Right atrium auricular region (tissue), 2 donors: ENCODE measurements at places on chromosomes 1 and 21. TPM values are rescaled to one million over a fixed set of nuclear protein-coding genes. Genes with fewer than 3 reads are reported as not detected.

NTNG1 gene
- 2.6 TPM for total RNA-seq

LAMB3 gene
- 11.1 TPM for total RNA-seq

DNA sequence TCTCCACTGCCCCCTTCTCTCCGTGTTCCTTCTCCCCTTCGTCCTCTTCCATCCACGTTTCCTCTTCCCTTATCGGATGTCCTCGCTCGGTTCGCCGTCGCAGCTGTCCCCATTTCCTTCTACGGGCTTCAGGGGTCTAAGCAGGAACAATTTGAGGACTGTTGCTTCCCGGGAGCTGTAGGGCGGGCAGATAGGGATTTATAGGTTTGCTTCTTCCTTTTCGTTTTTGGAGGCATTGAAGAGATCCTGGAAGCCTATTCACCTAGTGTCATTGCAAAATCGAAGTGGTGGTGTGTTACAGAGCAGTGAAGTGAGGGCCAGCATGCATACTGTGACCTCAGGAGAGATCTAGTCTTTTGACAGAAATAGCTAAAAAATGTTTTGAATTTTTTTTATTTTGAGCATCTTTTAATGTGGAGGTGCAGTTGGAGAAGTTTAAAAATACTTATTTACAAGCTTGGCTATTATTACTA is 897 bp downstream of the ZYG11B start:
- peak overlapping the region; percentile 89 for H3K27ac ChIP-seq
- H3K36me3 ChIP-seq: peaks cover 6% of the 10 kb centered on the region
- H3K4me3 ChIP-seq: peak overlapping the region; percentile 93
- no peak for DNase-seq
- peaks cover 20% of the 10 kb centered on the region for H3K4me1 ChIP-seq
- no peaks in the 10 kb centered on the region for H3K27me3 ChIP-seq

GRCh38 chr1:2972011-2972878 is 49.0 kb upstream of the ACTRT2 start:
- DNase-seq: no peak
- no peaks in the 10 kb centered on the region for H3K36me3 ChIP-seq
- no peak overlapping the region for H3K4me3 ChIP-seq
- no peaks in the 10 kb centered on the region for H3K27me3 ChIP-seq
- no peak overlapping the region for H3K27ac ChIP-seq
- no peaks in the 10 kb centered on the region for H3K4me1 ChIP-seq

DNA sequence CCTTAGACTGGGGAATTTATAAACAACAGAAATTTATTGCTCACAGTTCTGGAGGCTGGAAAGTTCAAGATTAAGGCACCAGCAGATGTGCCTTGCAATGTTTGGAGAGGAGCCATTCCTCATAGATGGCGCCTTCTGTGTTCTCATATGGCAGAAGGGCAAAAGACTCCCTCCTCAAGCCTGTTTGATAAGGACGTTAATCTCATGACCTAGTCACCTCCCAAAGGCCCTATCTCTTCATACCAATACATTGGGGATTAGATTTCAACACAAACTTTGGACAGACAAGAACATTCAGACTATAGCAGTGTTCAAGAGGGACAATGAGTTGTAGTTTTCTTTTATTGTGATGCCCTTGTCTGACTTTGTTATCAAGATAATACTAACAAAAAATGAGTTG is 34.3 kb downstream of the PSMG1 start:
- no peak overlapping the region for H3K4me3 ChIP-seq
- DNase-seq: no peak
- H3K4me1 ChIP-seq: no peaks in the 10 kb centered on the region
- H3K27me3 ChIP-seq: no peaks in the 10 kb centered on the region
- no peaks in the 10 kb centered on the region for H3K36me3 ChIP-seq
- no peak overlapping the region for H3K27ac ChIP-seq

DNA sequence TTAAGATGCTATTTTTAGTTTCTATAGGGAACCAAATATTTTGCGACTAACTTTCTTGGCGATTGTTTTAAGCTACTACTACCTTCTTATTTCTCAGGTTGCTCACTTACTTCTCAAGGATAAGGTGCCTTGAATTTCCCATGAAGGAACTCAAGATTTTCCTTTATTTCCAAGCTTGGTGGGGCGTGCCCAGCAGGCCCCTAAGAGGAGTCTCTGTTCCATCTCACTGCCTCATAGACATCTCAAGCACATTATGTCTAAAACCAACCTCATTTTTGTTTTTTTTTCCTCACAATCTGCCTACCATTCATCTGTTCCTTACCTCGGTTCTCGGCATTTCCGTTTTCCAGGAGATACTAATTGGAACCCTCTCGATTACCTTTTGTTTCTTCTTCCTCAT is 421.9 kb downstream of the DISC1 start:
- no peak overlapping the region for H3K4me3 ChIP-seq
- no peak for DNase-seq
- H3K4me1 ChIP-seq: no peaks in the 10 kb centered on the region
- H3K36me3 ChIP-seq: no peaks in the 10 kb centered on the region

DNA sequence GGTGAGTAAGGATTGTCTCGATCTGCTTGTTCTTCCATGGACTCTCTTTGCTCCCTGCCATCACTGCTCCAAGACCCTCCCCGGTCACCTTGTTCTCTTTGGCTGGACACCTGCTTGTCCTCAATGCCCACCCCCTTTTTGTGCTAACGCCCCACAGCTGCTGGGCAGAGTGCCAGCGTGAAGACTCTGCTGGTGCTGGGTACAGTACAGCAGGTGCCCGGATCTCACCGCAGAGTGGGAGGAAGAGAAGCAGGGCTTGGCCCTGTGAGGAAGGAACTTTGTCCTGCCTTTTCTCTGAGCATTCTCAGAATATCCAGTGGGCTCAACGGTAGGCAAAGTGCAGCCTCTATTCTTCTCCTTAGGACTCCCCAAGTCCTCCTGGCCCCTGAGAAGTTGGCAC is 90.1 kb downstream of the PLXNA2 start:
- no peak overlapping the region for H3K27ac ChIP-seq
- H3K36me3 ChIP-seq: no peaks in the 10 kb centered on the region
- peaks cover 60% of the 10 kb centered on the region for H3K4me1 ChIP-seq
- H3K27me3 ChIP-seq: no peaks in the 10 kb centered on the region
- no peak for DNase-seq

GRCh38 chr1:56958526-56958925 is 7.3 kb downstream of the C8B start:
- H3K36me3 ChIP-seq: no peaks in the 10 kb centered on the region
- H3K27ac ChIP-seq: no peak overlapping the region
- DNase-seq: no peak
- no peaks in the 10 kb centered on the region for H3K4me1 ChIP-seq

DNA sequence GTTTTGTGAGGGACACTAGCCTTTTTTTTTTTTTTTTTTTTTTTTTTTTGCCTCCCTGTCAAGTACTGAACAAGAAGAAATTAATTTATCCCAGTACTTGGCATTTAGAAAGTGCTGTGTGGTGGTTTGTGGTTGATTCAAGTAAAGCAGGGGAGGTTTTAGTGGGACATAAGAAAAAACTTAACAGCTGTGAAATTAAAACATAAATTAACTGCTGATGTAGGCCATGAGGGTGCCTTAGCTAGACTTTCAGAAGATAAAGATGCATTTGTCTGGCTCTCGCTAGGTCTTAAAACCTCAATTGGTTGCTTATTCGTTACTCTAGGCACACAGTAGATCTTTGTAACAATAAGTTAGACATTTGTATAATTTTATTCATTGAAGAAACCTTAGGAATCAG is 52.3 kb downstream of the SPATA46 start:
- no peaks in the 10 kb centered on the region for H3K36me3 ChIP-seq
- H3K4me3 ChIP-seq: no peak overlapping the region
- no peaks in the 10 kb centered on the region for H3K27me3 ChIP-seq
- no peak overlapping the region for H3K27ac ChIP-seq

GRCh38 chr21:43207043-43207315 is 38.2 kb downstream of the CRYAA start:
- H3K4me3 ChIP-seq: no peak overlapping the region
- no peaks in the 10 kb centered on the region for H3K36me3 ChIP-seq
- no peak for DNase-seq
- H3K4me1 ChIP-seq: no peaks in the 10 kb centered on the region
- no peak overlapping the region for H3K27ac ChIP-seq
- H3K27me3 ChIP-seq: no peaks in the 10 kb centered on the region

- H3K4me3 ChIP-seq: no peak overlapping the region
- no peak for DNase-seq
- no peaks in the 10 kb centered on the region for H3K36me3 ChIP-seq
- no peaks in the 10 kb centered on the region for H3K4me1 ChIP-seq
Measured at GRCh38 chr21:23014021-23014420, 2015.8 kb downstream of the NCAM2 start.
